RPMI8226 (cell line): ENCODE measurements at places on chromosomes 12 and 14.

DNA sequence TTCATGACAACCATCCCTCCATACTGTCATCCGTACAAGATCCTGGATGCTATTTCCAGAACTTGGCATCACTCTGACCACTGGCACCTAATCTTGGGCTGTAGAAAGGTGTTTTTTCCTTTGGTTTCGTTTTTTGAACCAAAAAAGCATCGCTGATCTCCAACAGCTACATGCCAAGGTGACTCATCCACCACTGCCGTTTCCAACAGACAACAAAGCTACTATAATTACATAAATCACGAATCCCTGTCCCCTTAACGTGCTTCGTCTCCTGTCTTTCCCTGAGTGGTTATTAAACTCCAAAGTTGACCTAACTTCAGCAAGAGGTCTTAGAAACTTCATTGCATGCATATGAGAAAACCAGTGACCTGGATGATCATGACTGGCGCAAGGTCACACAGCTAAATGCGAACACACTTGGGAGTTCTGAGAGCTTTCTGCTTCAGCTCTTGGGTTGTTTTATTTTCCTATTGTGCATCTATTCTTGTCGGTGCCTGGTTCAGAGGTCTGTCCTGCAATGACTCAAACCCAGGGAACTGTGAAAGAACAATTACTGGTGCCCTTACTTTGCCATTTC is 99.9 kb downstream of the PPM1H start:
- DNase-seq: peak; percentile 25

DNA sequence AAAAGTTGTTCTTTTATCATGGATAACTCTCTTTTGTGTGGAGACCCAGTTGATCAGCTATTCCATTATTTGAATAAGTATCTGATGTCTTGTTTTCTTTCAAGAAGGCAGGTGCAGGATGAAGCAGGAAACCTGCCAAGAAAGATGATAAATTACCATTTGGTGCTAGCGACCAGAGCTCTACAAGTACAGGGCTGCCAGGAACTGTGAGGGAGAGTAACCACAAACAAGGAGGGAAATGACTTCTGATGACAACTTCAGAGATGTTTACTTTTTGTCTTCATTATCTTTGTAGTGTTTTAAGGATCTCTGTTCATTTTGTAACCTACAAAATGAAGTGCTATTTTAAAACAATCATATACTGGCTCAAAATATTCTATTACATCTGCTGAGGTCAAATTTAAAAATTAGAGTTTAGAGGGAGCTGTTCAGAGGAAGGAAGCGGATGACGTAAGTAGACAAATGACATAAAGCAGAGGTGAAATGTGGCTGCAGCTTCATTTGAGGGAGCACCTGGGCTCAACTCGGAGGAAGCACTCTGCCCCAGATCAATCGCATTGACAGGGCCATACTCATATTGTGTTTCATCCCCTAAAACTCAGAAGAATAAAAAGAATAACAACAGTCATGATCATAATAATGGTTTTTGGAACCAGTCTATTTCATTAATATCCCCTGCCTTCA is 226.8 kb downstream of the C12orf42 start:
- peak; percentile 14 for DNase-seq

- DNase-seq: no peak
Measured at GRCh38 chr12:42666671-42667243, 77.2 kb upstream of the PRICKLE1 start.

GRCh38 chr14:65054471-65055085 is 47.7 kb downstream of the MAX start:
- DNase-seq: no peak

DNA sequence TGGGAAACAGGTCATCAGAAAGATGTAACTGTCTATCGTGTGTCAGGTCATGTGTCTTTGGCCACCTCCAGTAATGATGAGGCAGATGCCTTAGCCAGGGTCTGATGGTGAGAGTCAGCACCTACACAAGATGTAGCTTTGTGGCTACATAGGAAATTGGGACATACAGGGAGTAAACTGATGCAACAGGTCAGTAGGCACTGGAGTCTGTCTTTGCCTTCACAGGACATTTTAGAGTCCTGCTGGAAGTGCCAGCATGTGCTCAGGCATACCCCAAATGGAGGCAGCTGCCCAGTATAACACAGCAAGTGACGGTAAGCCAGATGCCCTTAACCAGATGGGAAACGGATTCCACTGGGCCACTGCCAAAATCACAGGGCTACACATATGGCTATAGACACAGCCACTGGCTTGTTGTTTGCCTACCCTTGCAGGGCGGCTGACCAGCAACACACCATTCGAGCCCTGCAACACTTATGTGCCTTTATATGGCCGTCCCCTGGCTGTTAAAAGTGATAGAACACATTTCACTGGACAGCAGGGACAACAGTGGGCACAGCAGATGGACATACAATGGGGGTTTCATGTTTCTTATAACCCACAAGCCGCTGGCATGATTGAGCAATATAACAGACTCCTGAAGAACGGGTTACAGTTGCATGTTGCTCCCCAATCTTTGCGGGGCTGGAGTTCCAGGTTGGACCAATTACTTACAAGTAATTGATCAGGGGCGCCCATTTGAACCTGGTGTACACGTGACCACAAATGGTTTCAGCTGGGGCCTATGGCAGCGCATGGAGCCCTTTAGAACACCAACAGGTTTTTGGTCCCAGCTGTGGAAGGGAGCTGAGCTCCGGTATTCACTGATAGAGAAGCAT is 12.9 kb upstream of the RNASE12 start:
- no peak for DNase-seq

DNA sequence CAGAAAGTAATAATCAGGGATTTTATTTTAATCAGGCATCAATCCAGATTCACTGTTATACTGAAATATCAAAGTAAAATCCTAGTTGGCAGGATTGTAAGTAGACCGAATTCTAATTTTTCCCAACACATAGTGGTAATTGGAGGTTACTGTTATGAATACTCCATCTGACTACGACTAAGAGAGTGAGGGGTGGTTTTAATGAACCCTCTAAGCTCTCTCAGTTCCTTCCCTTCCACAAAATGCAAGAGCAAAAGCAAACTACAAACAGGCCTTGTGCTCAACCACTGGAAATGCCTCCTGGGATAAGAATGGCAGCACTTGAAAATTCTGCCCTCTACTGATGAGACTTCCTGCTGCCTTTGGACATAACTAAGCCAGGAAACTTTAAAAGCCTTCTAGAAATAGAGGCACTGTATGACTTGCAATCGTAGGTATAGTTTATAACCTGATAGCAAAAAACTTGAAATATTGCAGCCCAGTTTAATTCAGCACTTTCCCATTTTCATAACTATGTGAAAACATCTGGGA is 184.8 kb downstream of the SLC16A7 start:
- DNase-seq: no peak

- DNase-seq: no peak
Measured at GRCh38 chr12:132771126-132771838, 9.7 kb upstream of the ANKLE2 start.

- DNase-seq: no peak
Measured at GRCh38 chr12:12194206-12194605, 72.6 kb downstream of the LRP6 start.

GRCh38 chr12:65125975-65126374 is 4.9 kb upstream of the WIF1 start:
- DNase-seq: no peak

DNA sequence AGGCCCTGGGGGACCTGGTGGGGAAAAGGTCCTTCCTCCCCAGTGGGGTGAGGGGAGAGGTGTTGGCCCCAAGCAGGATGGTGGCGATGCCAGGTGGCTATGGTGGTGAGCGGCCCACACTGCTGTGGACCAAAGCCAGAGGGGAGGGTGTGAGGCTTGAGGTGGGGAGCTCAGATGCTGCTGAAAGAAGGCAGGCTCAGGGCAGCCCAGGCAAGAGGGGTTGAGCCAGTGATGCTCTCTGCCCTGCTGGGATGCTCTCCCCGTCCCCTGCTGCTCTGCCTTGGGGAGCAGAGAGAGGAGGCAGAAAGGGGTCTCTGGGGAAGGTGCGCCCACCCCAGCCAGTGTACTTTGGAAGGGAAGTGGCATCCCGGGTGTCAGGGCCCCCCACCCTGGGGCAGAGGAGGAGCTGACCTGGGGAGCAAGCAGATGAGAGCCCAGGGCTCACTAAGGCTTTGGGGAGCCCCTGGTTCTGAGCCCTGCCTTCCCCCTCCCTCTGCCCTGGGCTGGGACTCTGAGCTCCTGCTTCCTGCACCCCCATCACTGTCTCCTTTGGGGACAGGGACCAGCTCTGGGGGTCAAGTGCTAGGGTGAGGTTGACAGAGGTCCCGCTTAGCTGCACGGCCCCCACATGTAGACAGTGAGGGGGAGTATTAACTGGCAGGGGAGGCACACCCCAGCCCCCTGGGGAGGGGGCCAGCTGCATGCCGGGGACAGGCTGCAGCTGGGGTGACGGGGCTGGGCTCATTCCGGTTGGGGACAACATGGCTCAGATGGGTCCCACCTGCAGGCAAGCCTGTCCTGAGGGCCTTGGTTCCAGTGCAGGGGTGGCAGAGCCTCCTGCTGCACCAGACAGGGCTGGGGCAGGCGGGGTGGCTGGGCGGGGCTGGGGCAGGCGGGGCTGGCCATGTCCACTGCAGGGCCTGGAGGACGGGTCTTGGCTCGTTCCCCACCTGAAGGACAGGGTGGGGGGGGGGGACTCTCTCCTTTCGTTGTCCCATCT is 124.4 kb downstream of the KIF26A start:
- no peak for DNase-seq

- no peak for DNase-seq
Measured at GRCh38 chr12:19190292-19191031, 60.9 kb downstream of the PLEKHA5 start.

DNA sequence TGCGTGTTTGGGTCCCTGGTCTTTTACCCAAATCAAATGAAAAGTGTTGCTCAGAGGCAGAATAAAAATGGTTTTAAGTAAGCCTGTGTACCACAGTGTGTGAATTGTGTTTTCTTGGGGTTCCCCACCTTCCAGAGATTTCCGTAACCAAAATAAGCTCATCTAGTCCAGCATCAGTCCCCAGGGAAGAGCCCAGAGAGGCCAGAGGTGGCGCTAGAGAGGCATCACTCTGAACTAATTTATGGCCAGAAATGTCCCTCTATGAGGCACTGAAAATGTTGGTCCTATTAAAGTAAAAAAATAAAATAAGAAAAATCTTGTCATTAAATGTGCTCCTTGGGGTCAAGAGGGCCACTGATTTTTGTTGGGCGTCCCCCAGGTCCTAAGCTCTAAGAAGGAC is 24.9 kb upstream of the PRKAB1 start:
- DNase-seq: no peak

DNA sequence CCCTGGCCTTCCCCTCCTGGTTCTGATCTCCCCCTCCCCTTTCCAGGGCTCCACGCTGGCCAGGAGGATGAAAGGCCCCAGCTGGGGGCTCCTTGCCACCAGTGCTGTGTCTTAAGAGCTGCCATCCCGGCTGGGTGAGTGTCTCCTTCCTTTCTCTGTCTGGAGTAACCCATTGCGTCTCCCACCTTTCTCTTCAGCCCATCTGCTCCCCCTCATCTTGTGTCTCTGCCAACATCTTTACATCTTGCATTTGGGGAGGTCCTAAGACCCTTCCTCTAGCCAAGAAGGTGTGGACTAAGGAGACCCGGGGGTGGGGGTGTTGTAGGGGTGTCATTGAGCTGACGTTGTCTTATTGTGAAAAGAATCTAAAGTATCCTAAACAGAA is 505 bp downstream of the BCL2L2 start:
- DNase-seq: no peak

DNA sequence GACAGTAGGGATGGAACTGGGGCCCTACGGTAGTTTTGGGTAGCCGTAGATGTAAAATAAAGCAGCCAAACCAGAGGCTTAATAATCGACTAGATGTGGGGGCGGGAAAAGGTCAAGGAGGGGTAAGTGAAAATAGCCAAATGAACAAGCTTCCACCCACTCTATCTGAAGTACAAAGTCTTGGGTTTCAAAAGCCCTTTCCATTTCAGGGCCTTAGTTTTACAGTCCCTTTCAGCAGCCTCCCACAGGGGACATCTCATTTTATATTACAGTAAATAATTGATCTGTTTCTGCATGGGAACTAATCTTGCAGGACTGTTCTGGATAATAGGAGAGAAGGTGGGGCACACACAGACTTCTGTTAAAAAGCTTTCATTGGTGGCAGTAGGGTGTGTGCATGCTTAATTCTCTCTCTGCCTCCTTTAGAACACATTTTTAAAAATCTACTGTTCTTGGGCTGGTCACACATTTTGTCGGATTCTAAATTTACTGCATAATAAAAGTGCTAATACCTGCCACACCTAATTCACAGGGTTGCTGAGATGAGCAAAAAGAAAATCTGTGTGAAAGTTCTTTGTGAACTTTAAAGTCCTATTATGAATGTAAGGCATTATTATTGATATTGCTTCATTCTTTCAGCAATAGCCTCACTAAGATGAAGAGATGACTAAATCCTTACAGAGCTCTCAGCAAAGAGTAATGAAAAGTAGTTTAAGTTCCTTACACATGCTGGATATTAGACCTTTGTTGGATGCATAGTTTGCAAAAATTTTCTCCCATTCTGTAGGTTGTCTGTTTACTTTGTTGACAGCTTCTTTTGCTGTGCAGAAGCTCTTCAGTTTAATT is 104.6 kb downstream of the ITPR2 start:
- no peak for DNase-seq

GRCh38 chr12:3285570-3285969 is 205.4 kb upstream of the PRMT8 start:
- DNase-seq: no peak

DNA sequence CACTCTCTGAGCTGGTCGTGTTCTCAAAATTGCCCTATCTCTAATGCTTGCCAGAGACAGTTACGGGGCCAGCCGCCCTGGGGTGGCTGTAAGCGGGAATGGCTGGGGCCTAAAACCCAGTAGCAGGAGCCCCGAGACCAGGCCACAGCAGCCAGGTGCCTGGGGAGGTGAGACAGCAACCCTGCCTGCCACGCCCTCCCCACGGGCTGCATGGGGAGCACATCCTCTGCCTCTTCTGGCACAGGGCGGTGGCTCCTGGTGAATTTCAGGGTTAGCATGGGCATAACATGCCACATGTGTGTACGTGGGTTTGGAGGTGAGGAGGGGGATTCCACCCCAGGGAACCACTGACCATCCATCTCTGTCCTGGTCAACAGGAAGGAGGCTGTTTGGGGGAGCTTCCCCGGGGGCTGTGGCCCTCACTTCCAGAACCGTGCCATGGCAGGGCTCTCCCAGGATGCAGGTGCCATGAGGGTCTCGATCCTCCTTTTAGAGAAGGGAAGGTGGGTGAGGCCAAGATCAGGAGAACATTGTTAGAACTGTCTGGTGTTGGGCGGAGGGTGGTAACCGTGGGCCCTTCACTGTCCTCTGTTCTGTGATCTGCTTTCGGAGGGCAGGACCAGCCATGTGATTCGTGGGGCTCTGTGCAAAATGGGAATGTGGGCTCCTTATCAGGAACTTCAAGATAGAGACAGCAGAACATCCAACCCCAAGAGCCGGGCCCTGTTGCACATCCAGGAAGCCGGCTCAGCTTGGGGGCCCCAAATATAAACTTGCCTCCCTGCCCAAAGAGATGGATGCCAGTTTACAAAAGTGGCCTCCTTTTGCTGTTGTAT is 312.2 kb upstream of the DIO3 start:
- no peak for DNase-seq
